Airway epithelial cell (primary cell): ENCODE measurements at places on chromosomes 12 and 14. TPM values are rescaled to one million over a fixed set of nuclear protein-coding genes. Genes with fewer than 3 reads are reported as not detected.

Gene EPYC
- total RNA-seq, result not detected in 2 replicates

Gene TWF1
- 93.0 and 126 TPM in 2 replicates for total RNA-seq

Gene TBC1D30
- total RNA-seq, result 3.8 and 3.9 TPM in 2 replicates

Gene AMN
- total RNA-seq, result 1.1 and 3.8 TPM in 2 replicates

Gene TAS2R19
- 0.65 TPM in 1 of 2 replicates, not detected in the other for total RNA-seq

Gene PTHLH
- total RNA-seq, result 287 and 327 TPM in 2 replicates

Gene GPR162
- total RNA-seq, result 0.09 and 0.21 TPM in 2 replicates

Gene C12orf50
- not detected in 2 replicates for total RNA-seq

Gene DEGS2
- total RNA-seq, result 3.4 and 6.6 TPM in 2 replicates

Gene ZDHHC22
- total RNA-seq, result not detected in 2 replicates

Gene BRAP
- 11.1 and 13.3 TPM in 2 replicates for total RNA-seq

Gene EIF2S3B
- total RNA-seq, result 0.09 and 0.42 TPM in 2 replicates

Gene KLRK1
- total RNA-seq, result not detected in 2 replicates

Gene TMEM117
- 6.8 and 12.1 TPM in 2 replicates for total RNA-seq

Gene NFATC4
- 24.3 and 29.6 TPM in 2 replicates for total RNA-seq

Gene NRIP2
- total RNA-seq, result not detected in 2 replicates

Gene AKAP3
- 0.07 TPM in 1 of 2 replicates, not detected in the other for total RNA-seq

Gene TRPV4
- 2.2 and 5.1 TPM in 2 replicates for total RNA-seq

Gene PZP
- total RNA-seq, result not detected in 2 replicates

Gene FAM90A1
- total RNA-seq, result not detected in 2 replicates

Gene LBHD2
- not detected in 2 replicates for total RNA-seq

Gene DBX2
- not detected in 2 replicates for total RNA-seq

Gene TMEM229B
- 2.1 and 2.2 TPM in 2 replicates for total RNA-seq

Gene PDE3A
- 0.14 TPM in 2 replicates for total RNA-seq

Gene TSHR
- total RNA-seq, result not detected in 2 replicates

Gene GPR84
- total RNA-seq, result not detected in 2 replicates

Gene GLIPR1L1
- not detected in 2 replicates for total RNA-seq

Gene SFSWAP
- total RNA-seq, result 18.1 and 21.9 TPM in 2 replicates

Gene MYRFL
- 1.3 and 1.9 TPM in 2 replicates for total RNA-seq

Gene CLEC4D
- total RNA-seq, result not detected in 2 replicates

Gene LHX5
- total RNA-seq, result 0.28 TPM in 1 of 2 replicates, not detected in the other

Gene MUCL1
- total RNA-seq, result 4.7 TPM in 1 of 2 replicates, not detected in the other

Gene KRT74
- 0.21 and 0.33 TPM in 2 replicates for total RNA-seq

Gene TAS2R10
- 0.14 TPM in 1 of 2 replicates, not detected in the other for total RNA-seq

Gene DRAM1
- total RNA-seq, result 3.0 and 7.5 TPM in 2 replicates

Gene CAPZA3
- not detected in 2 replicates for total RNA-seq

Gene VPS29
- total RNA-seq, result 92.9 and 96.6 TPM in 2 replicates

Gene TEDC1
- total RNA-seq, result 25.2 and 37.2 TPM in 2 replicates
